ENCODE measurements at places on chromosomes 12 and 14.

DNA sequence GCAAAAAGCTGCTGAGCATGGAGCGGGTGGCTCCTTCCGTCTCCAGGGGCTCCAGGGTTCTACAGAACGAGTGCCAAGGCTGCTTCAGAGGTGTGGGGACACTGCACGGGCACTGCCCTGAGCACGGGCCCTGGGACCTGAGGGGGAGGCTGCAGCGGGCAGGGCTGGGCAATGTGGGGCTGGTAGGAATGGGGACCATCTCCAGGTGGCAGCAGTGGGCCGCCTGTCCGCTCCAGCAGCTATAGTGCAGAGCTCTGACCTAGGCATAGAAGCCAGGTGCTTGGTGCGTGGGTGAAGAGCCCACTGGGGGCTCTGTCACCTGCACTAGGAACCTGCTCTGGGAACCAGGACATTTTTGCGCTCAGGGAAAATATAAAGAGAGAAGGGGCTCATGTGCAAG, 22.3 kb downstream of the HDAC7 start:
- no peak for DNase-seq

GRCh38 chr12:50057000-50057841, at the start of gene ASIC1:
Gene ASIC1 (plus strand): TSS chr12:50057596. CDS start chr12:50058767, 1,171 bp downstream.
- peak; percentile 76 for DNase-seq

DNA sequence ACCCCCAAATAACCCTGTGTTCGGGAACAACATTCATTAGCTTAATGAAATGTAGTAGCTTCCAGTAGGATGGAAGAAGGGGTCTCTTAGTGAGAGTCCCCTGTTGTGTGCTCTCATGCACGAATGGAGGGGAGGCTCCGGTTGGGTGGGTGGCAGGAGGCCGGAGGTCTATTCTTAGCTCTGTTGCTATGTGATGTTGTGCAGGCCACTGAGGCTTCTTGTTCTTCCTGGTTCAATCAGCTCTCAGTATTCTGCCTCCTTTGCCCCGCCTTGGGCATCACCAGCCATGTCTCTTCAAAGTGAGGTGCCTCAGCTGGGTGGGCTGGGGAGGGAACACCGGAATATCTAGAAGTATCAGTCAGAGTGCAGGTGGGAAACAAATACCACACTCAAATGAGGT, 50.8 kb downstream of the KCNA1 start:
- DNase-seq: no peak

- DNase-seq: no peak
Measured at GRCh38 chr12:73798523-73798922, 739.1 kb upstream of the ATXN7L3B start.

GRCh38 chr12:106673141-106673540, 90.3 kb downstream of the RFX4 start:
- DNase-seq: no peak

GRCh38 chr14:100654025-100654813, 67.0 kb upstream of the BEGAIN start:
- DNase-seq: no peak

GRCh38 chr14:65954942-65955341, 531.2 kb upstream of the CCDC196 start:
- DNase-seq: no peak

- DNase-seq: no peak
Measured at GRCh38 chr14:60753264-60754119, 18.9 kb downstream of the MNAT1 start.

GRCh38 chr14:71616013-71616412, 316.2 kb upstream of the RGS6 start:
- no peak for DNase-seq

DNA sequence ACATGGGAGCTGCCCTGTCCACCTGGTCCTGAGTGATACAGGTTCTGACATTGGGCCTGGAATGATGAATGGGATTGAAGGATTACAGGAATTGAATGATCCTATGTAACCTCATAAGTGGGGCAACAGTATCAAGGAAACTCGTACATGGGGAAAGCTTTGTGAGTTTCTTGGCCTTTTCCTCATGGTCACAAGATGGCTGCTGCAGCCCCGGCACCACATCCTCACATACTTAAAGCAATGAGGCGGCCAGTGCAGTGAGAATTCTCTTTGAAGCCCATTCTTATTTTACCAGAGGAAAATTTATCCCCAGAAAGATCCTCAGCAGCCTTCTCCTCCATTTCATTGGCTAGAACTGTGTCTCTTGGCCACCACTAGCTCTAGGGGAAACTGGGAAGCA, 91.9 kb downstream of the AACS start:
- DNase-seq: no peak

DNA sequence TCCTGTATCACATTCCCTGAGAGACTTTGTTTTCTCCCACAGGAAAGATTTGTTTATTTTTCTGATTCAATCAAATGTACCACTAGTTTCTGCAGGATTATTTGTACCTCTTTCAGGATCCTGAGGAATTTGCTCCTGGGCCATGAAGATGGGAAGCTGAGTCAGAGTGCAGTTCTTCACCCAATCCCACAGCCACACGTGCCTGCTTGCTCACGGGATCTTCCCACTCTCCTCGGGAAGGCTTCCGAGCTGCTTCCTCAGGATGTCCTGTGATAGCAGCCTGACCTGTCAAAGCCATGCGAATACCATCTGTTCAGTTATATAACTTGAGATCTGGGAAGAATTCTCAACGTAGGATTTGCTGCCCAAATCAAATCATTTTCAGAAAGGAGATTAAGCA, 41.8 kb upstream of the HIF1A start:
- peak; percentile 43 for DNase-seq

GRCh38 chr12:38149395-38150073, 167.0 kb upstream of the ALG10B start:
- no peak for DNase-seq

GRCh38 chr12:57355734-57356133, 75.1 kb downstream of the R3HDM2 start:
- DNase-seq: no peak

GRCh38 chr12:106551410-106551809, 31.4 kb upstream of the RFX4 start:
- no peak for DNase-seq

GRCh38 chr12:3743803-3744202, 9.1 kb downstream of the CRACR2A start:
- no peak for DNase-seq

DNA sequence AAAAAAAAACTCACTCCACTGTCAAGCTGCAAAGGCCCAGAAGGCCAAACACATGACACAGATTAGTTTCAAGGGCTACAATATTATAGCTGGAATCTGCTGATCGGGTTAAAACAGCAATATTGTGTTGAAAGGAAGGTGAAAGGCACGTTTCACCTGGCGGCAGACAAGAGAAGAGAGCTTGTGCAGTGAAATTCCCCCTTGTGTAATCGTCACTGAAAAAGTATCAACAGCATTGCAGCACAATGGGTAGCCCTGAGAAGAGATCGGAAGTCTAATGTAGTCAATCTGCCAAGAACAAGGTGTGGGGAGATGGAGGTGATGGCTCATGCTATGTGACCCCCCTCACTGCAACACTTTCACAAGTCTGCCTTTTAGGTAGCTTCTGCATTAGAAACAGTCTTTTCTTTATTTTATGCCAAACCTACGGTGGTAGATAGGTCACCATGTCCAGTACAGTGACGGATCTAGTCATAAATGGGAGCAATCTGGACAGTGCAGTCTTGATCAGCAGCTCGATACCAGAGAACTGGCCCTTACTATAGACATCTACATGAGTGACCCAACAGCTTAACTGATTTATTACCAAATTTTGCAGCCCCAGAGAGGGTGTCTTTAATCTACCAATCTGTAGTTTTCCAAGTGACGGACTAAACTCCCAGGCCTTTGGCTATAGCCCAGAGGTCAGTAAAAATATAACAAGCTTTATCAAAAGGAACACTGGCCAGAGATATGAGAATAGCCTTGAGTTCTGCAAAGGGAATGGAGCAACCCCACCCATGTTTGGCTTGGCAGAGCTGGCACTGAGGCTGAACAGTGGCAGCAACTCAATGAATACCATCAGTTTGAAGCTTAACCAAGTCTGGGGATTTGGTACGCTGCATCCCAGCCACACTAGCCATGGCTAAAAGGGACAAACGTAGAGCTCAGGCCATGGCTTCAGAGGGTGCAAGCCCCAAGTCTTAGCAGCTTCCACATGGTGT, 35.4 kb downstream of the SPTSSA start:
- no peak for DNase-seq

GRCh38 chr14:85451421-85451820, 78.5 kb upstream of the FLRT2 start:
- DNase-seq: no peak

- DNase-seq: no peak
Measured at GRCh38 chr12:52148464-52149181, 43.2 kb downstream of the KRT80 start.

DNA sequence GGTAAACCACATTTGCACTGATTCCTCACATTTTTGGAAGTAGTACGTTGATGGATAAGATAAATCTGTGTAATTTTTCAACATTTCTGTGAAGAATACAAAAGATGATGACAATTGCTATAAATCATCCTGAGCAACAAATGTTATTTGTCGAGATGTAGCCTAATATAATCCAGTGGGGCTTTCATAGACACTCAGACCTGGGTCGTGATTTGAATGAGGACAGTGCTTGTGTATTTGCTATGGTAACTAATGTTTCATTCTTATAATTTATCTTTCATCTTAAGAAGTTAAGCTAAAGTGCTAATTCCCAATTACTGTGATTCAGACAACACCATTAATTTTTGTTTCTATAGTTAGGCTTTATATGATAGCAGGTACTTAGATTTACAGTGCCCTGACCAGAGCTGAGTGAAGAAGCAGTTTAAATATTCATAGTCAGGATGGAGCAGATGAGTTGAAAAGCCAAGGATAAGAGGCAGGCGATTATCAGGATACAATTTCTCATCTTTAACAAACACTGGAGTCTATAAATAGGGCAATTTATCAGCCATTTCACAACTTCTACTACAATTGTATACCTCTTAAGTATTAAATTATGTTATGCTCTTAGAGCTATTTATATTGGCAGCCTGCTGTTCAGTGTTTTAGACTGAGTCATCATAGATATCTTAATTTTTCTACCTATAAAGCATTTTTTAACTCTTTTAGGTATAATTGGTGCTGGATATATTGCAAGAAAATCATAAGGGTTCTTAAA, 359.9 kb downstream of the TRHDE start:
- no peak for DNase-seq

- no peak for DNase-seq
Measured at GRCh38 chr14:57582746-57583145, 89.1 kb upstream of the CCDC198 start.

DNA sequence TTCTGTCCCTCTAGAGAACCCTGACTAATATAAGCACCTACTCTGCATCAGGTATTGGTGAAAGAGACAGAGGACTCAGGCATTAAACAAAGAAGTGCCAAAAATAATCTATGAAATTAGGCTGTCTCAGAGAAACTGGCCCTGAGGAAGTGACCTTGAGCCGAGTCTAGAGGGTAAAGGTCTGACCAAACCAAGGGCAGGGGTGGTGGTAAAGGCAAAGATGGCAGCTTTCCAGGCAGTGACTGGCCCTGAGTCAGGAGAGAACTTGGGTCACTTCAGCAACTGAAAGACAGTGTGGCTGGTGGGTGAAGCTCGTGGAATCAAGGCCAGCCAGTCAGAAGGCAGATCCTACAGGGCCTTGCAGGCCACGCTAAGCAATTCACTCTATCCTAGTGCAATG, 30.6 kb downstream of the CDKL1 start:
- no peak for DNase-seq

DNA sequence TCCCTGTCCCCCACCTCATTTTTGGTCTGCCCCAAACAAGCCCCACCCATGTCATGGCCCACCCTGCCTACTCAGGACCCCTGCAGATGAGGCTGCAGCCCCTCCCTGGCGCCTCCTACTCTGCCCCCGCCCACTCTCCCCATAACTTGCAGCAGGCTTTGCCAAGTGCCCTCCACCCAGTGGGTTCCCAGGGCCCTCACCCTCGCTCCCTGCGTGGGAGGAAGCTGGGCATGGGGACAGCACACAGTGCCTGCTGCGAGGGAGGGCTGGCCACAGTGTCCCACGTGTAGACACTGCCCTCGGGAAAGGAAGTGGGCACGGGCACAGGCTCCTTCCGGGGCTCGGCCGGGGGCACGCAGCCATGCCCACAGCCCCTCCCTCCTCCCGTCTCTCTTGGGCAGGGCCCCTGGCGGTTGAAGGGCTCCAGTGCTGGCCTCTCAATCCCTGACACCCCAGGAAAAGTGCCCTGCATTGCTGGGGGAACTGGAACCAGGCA, 9.4 kb downstream of the AKT1 start:
- no peak for DNase-seq

DNA sequence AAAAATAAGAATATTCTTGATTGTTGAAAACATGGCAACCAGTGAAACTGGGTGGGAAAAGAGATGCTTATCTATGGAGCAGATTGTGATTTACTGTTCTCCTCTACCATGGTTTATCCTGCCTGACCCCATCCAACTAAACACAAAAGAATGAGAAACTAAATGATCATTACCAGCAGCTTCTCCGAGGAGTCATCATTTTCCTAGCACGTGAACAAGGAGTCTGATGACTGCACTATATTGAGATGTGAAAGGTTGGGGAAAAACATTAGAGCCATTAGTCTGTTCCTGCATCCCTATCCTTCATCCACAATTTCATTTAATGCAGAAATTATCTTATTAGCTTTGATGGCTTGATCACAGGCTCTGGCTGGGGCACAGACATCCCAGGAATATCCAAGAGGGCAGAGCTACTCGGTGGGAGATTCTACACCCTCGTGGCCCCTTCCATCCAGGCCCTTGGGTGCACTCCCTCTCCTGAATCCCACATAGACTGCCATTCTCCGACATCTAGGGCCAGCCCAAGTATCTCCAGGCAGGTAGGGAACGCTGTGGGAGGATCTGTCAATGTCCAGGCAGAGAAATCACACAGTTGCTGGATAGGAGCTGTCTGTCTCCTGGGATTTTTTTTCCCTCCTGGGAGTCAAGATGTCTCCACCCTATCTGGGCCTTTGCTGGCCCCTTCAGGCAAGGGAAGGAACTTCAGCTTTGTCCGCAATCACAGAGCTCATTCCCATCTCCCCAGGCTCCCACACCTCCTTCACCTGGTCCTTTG, 43.3 kb upstream of the DHRS4 start:
- peak; percentile 65 for DNase-seq

DNA sequence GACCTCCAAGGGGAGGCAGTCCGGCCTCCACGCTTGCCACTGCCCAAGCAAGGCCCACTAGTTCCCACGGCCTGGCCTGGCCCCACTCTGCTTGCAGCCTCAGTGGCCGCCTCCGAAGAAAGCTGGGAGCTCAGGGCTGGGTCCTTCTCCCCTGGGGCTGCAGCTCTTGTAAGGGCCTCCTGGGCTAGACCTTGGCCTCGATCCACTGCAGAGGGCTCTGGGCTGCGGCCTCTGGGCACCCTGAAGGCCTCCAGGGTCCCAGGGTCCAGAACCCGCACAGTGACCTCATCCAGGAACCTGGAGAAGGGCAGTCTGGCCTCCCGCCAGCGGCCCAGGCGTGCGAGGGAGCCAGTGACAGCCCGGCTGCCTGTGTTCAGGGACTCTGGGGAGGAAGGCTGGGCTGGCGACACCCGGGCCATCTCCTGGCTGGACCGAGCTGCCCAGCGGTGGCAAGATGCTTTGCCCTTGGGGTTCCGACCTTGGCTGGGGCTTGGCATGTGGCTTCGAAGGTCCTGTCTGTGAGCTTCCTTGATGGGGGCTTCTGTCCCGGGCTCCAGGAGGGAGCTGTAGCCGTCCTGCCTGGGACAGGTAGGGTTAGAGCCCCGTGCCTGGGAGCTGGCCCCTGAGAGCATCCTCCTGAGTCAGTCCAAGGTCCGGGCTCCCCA, 9.8 kb downstream of the BEGAIN start:
- no peak for DNase-seq

GRCh38 chr12:13573698-13574321, 377.3 kb downstream of the EMP1 start:
- peak; percentile 7 for DNase-seq

- DNase-seq: no peak
Measured at GRCh38 chr12:132719954-132720324, 9.3 kb downstream of the PGAM5 start.

GRCh38 chr14:45114327-45114726, 20.0 kb downstream of the FKBP3 start:
- DNase-seq: no peak
